ENCODE measurements at places on chromosomes 5 and 9.

GRCh38 chr5:178108446-178108845 is 4.9 kb upstream of the N4BP3 start:
- DNase-seq, result no peak

- DNase-seq, result no peak
Measured at GRCh38 chr5:87138091-87138805, 129.4 kb upstream of the RASA1 start.

- DNase-seq, result no peak
Measured at GRCh38 chr9:114456929-114457328, 48.3 kb downstream of the WHRN start.

GRCh38 chr9:14278291-14278721 is 35.6 kb downstream of the NFIB start:
- no peak for DNase-seq

GRCh38 chr9:95307538-95307937 is 10.0 kb downstream of the FANCC start:
- no peak for DNase-seq

GRCh38 chr5:119328753-119329602 is 26.8 kb upstream of the TNFAIP8 start:
- peak; percentile 74 for DNase-seq

DNA sequence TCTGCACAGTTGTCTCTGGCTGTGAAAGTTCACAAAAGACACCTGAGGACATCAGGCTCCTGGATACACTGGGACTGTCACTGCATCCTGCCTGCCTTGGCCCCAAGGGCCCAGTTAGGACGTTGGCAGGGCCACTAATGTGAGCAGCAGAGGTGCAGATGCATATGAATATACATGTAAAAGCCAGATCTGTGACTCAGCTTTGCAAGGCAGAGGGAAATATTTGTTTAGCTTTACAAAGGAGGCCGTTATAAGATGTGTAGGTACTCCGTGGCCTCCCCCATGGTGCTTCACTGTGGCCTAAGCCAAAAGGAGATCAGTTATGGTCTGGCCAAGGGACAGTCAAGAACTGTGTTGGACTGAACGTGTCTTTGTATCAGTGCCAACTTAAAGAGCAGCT is 4.1 kb upstream of the C1QTNF3 start:
- DNase-seq, result no peak

- no peak for DNase-seq
Measured at GRCh38 chr5:107542428-107542827, 128.3 kb downstream of the EFNA5 start.

DNA sequence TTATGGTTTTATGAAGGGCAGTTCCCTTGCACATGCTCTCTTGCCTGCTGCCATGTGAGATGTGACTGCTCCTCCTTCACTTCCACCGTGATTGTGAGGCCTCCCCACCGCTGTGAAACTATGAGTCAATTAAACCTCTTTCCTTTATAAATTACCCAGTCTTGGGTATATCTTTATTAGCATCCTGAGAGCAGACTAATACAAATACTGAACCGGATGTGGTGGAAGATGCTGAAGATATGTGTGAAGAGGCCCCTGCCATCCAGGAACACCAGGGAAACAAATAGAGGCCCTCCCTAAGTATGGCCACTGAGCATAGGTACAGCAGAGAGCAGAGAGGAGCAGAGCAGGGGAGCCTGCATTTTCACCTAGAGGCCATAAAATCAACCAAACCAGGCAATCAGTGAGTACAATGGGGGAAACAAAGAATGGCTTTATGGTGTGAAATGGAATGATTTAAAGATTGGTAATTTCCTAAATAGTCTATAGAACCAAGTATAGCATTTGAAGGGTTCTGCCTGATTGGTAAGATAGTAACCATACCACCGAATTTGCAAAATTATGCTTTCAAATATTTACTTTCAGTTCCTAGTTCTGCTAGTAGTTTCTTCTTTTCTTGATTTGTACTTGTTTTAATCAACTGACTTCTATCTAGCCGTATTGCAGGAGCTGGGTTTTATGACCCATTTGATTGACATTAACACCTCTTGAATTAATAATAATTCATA is 421.6 kb downstream of the IRX1 start:
- no peak for DNase-seq

Data from stimulated activated CD8-positive, alpha-beta memory T cell treated with anti-CD3 and anti-CD28 coated beads, Interleukin-4, amount 100 ng/mL, for 48 hours (primary cell).